ENCODE measurements at places on chromosomes 11 and 22.
A peak's percentile ranks its signal among the peaks of the same experiment; 100 is the strongest.

DNA sequence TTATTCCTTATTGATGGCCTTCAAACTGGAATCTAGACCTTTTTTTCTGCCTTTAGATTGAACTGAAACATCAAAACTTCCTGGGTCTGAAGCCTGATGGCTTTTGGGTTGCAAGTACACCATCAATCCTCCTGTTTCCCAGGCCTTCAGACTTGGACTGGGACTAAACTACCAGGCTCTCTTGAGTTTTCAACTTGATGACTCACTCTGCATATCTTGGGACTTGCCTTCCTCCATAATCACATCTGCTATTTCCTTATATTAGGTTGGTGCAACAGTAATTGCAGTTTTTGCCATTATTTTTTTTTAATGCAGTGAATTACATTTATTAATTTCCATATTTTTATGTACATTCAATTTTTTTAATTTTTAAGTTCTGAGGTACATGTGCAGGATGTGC lies 7.0 kb downstream of the OR51B5 start:
- DNase-seq = peak; percentile 9

DNA sequence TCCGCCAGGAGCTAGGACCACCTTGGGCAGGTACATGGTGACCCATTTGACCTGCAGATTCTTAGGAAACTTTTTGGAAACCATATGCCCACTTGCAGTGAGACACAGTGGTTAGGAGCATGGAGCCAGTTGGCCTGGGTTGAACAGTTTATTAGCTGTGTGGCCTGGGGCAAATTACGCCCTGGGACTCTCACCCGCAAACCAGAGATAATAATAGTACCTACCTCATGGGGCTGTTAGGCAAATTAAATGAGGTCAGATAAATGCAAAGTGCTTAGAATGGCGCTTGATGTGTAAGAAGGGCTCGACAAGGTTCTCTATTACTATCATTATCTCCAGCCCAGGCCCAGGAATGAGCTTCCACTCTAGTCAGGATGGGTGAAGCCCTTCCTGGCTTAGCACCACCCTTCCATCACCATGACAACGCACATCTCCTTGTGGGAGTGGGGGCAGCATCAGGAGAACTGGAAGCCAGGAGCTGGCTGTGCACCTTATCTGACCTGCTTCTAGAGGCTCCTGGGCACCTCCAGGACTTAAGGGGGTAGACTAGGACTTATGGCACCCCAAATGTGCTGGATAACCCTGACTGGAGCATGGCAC lies 5.1 kb downstream of the SYT12 start:
- no peak for DNase-seq

DNA sequence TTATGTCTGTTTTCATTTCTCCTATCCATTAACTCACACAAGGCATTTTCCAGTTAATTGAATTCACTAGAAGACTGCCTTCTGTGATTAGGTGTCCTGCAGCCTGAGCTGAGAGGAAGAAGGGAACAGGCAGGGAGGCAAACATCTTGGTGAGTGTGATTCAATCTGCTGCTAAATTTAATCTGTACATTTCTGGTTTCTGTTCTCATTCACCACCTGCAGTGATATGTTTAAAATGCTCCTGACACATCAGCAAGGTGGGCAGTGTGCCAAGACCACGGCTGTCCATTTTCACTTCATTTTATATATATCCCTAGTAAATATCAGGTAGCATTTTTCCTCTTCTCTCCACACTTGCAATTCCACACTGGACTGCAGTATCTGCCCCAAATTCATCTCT lies 416.5 kb downstream of the TMEM135 start:
- peak; percentile 35 for DNase-seq

GRCh38 chr11:34027516-34028408 lies 23.8 kb upstream of the CAPRIN1 start:
- no peak for DNase-seq

DNA sequence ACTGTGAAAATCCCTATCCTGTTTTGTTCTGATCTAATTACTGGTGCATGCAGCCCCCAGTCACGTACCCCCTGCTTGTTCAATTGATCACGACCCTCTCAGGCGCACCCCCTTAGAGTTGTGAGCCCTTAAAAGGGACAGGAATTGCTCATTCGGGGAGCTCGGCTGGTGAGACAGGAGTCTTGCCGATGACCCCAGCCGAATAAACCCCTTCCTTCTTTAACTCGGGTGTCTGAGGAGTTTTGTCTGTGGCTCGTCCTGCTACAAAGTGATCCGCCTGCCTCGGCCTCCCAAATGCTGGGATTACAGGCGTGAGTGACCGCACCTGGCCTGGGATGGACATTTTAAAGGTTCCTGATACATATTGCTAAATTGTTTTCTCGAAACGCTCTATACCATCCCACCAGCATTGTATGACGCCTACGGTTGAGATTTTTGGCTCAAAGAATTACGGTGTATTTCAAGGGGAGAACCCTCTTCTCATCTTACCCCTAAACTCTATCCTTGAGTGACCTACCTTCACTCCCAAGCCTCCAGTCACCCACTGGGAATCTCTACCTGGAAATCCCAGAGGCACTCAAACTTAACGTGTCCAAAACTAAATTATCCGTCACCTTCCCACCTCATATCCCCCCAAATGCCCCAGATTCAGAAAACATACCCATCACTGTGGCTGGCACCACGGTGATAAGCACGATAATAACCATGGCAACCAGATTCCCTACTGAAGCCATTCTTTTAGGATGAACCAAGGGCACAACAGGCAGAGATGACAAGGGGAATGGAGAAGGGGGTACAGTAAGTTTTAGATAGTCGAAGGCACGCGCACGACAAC lies 789 bp upstream of the POLA2 start:
- DNase-seq = no peak

- DNase-seq = no peak
These were observed 92.3 kb downstream of the GAB2 start for GRCh38 chr11:78325274-78325781.
